Hepatocyte (in vitro differentiated cells): ENCODE measurements at places on chromosomes 3 and 15.

GRCh38 chr15:25877681-25878080, 14.6 kb upstream of the ATP10A start:
- DNase-seq, result no peak

DNA sequence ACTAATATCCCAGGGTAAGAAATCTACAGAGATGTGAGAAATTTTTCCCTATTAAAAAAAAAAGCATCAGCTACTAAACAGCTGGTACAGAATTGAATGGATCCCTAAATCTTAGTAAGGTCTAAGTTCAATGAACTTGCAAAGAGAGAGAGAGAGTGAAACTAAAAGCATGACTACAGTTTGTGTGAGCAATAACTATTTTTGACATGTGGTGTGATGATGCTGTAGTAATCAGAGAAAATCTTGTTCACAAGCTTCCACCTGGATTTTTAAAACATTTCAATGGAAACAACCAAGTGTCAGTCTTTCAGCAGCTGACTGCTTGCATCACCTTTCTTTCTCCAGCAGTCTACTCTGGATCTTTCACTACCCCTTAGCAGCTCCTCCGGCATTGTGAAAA, 45.2 kb upstream of the ABI3BP start:
- DNase-seq, result no peak

DNA sequence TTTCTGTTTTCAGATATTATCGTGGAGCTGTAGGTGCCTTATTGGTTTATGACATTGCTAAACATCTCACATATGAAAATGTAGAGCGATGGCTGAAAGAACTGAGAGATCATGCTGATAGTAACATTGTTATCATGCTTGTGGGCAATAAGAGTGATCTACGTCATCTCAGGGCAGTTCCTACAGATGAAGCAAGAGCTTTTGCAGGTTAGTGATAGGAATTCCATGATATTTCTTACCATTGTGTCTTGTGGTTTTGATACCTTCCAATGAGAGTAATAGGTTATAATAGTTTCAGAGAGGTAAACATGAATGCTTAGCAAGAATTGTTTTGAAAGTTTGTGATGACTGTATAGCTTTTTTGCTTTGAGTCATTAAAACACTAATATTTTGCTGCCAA, 8.5 kb downstream of the RAB11A start:
- no peak for DNase-seq

GRCh38 chr3:161454615-161455014, 42.0 kb upstream of the OTOL1 start:
- no peak for DNase-seq

DNA sequence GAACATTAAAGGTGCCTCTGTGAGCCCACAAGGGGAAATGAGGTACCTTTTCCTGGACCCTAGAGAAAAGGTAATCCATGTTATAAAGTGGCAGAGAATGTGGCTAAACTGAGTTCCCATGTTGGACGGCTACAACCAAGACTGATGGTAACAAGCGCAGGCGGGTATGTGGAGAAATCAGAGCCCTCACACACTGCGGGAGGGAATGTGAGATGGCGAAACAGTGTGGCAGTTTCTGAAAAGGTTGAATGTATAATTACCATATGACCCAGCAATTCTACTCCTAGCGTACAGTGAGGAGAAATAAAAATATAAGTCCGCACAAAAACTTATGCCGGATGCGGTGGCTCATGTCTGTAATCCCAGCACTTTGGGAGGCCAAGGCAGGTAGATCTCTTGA, 24.1 kb upstream of the SHISA5 start:
- DNase-seq, result no peak

DNA sequence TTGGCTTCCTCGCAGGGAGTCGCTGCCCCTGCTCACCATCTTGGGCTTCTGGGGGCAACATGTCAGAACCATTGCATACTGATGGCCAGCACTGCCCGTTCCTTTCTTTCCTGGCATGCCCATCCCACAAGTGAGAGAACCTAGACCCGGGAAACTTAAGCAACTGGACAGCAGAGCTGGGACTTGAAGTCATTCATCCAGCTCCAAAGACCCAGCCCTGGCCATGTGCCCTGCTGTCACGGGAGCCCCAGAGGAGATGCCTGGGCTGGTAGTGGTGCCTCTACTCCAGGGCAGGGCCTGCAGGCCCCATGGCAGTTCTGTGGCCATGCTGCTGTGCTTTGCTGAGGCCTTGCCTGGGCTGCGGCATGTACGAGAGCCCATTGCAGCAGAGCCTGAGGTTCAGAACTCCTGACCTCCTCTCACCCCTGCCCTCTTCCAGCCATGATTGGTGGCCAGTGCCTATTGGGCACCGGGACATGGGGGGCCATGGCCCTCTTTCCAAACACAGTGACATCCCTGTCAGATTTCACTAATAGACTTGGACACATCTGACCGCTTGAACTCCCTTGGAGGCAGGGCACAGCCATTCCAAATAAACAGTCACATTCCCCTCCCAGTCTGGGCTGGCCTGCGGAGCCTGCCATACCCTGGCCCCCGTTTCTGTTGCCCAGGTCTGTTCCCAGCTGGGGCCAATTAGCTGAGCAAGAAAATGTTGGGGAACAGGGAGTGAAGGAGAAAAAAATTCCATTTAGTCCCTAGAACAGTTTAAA, 115.9 kb downstream of the EEFSEC start:
- no peak for DNase-seq

DNA sequence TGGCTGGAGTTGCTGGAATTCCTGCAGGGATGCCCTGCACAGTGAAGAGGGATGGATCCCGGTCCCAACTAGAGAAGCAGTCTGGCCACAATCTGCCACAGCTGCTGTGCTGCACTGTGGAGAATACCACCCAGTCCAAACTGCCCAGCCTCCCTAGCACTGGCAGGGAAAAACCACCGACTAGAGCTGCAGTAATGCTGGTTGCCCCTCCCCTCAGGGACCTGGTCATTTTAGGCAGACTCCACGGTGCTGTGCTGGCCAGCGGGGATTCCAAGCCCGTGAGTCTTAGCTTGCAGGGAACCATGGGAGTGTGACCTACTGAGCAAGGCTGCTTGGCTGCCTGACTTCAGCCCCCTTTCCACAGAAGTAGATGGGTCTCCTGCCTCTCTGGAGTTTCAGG, 478.0 kb upstream of the ATP11B start:
- no peak for DNase-seq

DNA sequence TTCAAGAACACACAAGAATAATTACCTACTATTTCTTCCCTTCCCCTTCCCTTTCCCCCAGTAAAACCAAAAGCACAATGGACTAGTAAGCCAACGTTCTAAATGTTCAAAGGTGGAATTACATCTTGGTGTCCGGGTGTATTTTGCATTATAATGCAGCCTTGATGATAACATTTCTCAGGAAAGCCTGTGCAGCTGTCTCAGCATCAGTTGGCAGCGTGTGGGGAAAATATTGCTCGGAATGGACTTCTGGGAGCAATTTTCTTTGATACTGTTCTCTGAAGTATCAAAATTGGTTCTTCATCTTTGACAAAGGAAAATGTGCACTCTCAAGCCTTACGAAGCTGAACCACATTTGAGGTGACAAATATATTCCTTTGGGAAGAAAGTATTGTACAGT, 198.9 kb downstream of the AGBL1 start:
- DNase-seq, result no peak

DNA sequence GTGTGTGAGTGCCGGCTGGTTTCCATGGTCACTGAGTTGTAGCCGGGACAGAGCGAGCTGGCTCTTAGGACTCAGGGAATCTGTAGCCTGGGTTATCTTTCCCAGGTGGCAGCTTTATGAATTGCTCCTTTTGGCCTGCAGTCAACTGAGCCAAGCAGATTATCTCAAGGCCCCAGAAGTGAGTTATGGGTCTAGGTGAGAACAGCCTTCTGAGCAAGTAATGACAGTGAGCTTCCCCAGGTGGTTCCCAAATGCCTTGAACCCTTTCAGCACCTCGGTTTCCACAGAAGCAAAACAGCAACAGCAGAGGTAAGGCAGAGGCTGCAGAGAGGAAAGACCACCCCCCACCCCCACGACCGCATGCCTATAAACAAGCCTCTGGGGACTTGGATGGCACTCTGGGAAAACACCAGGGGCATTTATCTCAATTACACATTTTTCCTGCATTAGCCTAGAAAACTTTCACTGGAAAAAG, 56.7 kb upstream of the DGKG start:
- peak; percentile 32 for DNase-seq

DNA sequence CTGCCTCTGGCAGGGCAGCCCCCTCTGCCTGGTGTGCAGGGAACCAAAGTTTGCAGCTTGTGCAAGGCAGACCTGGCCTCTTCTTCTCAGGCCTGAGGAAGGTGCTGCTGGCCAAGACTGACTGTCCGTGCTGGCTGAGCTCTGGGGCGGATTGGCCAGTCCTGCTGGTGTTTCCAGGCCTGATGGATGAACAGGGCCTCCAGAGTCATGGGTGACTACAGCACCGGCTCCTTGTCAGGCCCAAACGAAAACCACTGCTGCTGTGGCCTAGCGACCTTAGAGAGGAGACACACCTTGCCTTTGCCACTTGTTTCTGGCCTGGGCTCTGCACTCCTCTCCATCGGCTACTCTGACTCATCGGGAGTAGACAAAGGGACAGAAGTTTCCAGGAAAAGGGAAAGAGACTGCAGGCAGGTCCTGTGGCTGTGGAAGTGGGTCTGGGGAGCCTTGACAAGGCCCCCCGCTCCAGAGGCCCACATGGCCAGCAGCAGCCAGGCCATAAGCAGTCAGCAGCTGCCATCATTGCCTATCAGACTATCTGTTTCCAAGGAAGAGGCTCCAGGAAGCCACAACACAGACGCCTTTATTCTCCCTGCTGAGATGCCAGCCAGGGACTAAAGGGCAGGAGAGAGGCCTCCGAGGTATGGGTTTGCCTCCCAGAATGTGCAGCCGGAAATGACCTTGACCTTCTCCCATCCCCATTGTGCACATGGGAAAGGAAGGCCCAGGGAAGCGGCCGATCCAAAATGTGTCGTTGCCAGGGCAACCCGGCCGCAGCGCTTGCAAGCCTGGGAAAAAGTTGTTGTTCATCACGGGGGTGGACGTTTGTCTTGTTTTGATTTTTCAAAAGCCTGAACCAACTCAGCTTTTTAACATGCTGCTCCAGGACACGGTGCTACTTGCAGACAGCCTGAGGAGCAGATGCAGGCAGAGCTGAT, 160.5 kb downstream of the CHSY1 start:
- no peak for DNase-seq

DNA sequence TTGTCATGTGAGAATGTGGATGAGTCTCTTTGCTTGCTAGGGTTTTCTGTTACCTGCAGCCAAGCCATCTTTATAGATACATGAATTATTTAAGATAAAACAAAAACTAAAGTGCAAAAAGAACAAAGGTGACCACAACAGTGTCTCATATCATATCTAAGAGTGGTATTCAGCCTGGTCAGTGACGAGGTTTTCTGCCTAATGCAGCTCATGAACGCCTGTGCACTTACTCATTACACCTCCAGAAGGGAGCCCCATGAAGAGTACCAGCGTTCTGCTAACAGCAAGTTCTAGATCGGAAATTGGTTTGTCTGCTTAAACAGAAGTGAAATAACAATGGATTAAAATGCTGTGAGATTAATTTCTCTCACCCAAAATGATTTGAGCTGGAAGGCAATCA, 19.2 kb downstream of the PXYLP1 start:
- no peak for DNase-seq

GRCh38 chr15:87632364-87632763, 624.2 kb downstream of the NTRK3 start:
- no peak for DNase-seq

- no peak for DNase-seq
These were observed 11.3 kb upstream of the TM4SF1 start for GRCh38 chr3:149388531-149389417.

- DNase-seq, result no peak
These were observed 41.9 kb downstream of the SIDT1 start for GRCh38 chr3:113574213-113574612.

GRCh38 chr3:61315871-61316270, 64.6 kb upstream of the FHIT start:
- DNase-seq, result peak; percentile 56

DNA sequence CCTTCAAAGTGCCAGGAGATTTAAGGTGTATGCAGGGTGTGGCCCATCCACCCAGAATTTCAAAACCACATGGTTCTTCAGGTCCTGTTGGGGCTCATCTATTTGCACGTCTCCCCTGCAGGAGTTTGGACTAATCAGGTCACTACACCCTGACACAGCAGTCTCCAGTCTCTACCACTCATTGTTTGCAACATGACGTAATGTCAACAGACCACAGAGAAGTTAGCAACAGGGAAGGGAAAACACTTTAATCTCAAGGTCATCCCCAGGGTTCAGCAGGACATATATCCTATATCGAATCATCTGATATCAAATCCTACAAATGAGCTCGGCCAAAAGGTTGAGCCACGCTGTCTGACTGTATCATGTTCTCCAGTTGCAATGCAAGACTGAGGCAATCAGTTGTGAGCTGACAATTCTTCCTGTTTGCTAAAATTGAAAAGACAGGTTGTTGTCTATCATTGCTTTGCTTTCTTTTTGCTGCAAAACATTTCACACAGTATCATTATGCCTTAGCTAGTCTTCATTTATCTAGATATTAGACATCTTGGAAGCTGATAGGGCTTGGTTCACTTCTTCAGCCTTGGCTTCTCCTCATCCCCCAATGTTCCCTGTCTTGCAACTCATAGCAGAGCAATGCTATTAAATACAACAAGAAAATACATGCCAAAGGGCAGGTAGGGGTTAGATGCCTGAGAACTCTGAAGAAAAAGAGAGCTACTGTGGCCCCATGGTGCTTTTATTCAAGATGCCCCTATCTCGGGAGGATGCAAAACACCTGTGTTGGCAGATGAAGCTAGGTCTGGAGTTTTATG, 13.4 kb upstream of the LEKR1 start:
- DNase-seq, result peak; percentile 67

DNA sequence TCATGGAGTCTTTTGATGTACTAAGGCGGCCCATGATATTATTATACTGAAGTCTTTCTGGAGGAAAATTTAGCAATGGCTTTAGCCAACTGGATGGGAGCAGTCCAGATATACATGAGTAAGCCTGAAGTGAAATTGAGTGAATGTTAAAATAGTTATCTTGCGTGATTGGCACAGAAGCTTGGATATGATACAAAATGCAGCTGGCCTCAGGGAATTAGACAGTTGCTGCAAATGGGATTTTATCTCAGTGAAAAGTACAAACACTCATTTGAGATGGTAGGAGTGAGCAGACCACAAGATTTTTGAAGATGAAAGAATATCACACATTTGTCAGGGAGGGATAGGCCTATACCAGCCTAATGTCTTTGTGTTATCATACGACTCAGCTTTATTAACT, 8.9 kb downstream of the LMOD3 start:
- no peak for DNase-seq
